AG04449 (cell line): ENCODE measurements at places on chromosomes 16 and 17.

DNA sequence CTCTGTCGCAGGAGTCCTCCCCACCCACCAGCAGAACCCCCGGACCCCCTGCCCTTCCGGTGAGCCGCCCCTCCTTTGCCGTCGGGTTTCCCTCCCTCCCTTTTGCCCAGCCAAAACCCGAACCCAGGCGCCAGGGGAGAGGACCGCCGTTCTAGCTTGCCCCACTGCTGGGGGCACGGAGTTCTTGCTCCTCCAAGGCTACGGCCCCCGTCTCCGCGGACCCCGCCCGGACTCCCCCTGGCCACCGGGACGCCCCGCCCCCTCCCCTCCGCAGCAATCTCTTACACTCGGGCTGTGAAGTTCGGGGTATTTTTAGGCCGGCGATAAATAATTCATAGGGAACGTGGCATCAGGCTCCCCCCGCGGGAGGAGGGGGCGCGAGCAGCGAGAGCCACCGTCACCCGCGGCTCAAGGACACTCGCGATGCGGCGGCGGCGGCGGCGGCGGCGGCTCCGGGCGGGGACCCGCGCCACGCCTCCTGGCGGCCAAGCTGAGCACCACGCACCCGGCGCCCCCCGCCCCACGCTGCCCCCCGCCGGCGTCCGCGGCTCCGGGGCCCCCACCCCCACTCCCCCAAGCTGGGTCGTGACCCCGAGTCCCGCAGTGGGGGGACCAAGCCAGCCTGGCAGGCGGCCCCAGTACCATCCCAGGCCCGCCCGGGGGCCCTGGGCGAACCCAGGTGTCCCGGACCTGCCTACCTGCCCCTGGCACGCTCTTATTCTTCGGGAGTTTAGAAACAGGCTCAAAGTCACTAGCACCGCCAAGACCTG, at the start of gene GRIN2C:
GRIN2C (minus strand) TSS at position 427 of the 770 bp plus-strand sequence. CDS start 4,793 bp downstream, outside the sequence.
- DNase-seq = no peak

- DNase-seq = no peak
These were observed 18.5 kb downstream of the SEC14L5 start for GRCh38 chr16:4976611-4977145.

DNA sequence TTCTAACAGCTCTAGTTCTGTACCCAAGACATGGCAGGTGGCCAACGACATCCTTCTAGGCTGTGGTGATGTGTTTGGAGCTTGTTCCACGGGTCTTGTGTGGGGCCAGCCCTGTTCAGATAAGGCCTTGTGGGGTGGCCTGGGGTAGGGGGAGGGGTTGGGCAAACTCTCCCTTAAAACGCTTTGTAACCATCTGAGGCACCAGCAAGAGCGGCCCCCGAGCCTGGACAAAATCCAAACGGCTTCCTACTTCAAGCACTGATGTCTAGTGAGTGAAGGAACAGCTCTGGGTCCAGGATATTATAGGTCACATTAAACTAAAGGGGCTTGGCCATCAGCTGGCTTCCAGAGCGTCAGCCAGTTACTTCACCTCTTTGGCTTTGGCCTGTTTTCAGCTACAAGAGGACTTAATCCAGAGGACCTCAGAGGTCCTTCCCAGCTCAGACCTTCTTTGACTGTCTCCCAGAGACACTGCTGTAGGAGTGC, 11.9 kb downstream of the SERPINF1 start:
- no peak for DNase-seq

GRCh38 chr16:30697264-30698138, 1.5 kb upstream of the SRCAP start:
- no peak for DNase-seq

GRCh38 chr16:66923247-66923731, 2.0 kb downstream of the RRAD start:
- no peak for DNase-seq

- no peak for DNase-seq
These were observed 10.5 kb upstream of the ITGAD start for GRCh38 chr16:31382485-31383161.

- no peak for DNase-seq
These were observed 9.1 kb downstream of the NEUROD2 start for GRCh38 chr17:39598630-39599003.

GRCh38 chr16:89407925-89408300, 82.4 kb downstream of the ANKRD11 start:
- no peak for DNase-seq

- DNase-seq = no peak
These were observed 1.9 kb downstream of the SLC16A3 start for GRCh38 chr17:82230609-82231311.

GRCh38 chr16:50153596-50154419, 702 bp downstream of the TENT4B start:
- DNase-seq = no peak

DNA sequence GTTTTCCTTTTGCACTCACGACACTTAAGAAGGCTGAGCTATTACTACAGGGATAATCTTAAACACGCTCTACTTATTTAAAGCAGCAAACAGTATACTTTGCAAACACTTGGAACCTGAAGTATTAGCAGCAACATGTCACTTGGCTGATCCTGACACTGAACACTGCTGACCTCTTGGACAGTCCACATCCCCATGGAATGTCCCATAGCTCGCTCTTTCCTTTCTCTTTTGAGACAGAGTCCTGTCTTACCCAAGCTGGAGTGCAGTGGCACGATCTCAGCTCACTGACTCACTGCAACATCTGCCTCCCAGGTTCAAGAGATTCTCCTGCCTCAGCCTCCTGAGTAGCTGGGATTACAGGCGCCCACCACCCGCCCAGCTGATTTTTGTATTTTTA, 26.4 kb downstream of the SMYD4 start:
- DNase-seq = no peak

DNA sequence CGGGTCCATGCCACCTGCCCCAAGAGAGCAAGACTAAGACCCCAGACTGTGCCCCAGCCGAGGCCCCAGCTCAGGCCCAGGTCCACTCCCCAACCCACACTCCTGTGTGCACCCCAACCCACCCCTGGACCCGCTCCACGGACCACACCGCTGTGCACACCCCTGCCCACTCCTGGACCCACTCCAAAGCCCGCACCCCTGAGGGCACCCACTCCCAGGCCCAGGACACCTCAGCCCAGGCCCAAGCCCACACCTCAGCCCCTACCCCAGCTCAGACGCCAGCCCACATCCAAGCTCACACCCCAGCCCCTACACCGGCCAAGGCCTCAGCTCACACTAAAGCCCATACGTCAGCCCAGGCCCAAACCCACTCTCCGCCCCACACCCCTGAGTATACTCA, 1.1 kb downstream of the SPEM3 start:
- no peak for DNase-seq

DNA sequence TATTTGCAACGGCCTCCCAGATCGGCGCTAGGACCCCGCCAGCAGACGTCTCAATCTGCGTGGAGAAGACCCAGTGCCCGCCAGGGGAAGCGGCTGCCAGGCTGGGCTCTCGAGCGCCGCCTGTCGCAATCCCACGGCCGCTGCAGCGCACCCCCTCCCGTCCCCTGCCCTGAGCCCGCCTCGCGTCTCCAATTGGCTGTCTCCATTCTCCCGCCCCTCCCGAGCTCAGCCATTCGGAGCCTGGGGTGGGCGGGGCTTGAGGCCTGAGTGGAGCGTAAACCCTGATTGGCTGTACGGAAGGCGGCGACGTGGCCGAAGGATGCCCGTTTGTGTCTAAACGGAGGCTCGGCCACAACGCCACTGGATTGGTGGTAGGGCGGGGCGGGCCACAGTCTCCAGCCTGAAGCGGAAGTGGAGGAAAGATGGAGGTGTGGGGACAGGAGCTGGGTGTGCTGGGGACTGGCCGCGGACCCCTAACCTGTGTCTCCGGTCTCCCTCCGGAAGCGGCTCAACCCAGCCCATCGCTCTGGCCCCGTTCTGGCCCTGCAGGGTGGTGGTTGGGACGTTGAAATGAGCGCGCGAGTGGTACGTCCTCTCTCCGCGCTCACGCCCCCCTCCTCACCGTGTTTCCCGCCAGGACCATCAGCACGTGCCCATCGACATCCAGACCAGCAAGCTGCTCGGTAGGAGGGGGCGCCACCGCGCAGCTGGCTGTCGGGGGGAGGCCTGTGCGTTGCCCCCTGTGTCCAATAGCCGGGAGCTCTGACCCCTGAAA, at the start of gene CDK5RAP3:
CDK5RAP3 (plus strand) TSS at position 389 of the 775 bp plus-strand sequence; CDS start at position 423, 34 bp downstream.
- DNase-seq = peak; percentile 89

- no peak for DNase-seq
These were observed 160.8 kb downstream of the ANKFN1 start for GRCh38 chr17:56314026-56314425.

DNA sequence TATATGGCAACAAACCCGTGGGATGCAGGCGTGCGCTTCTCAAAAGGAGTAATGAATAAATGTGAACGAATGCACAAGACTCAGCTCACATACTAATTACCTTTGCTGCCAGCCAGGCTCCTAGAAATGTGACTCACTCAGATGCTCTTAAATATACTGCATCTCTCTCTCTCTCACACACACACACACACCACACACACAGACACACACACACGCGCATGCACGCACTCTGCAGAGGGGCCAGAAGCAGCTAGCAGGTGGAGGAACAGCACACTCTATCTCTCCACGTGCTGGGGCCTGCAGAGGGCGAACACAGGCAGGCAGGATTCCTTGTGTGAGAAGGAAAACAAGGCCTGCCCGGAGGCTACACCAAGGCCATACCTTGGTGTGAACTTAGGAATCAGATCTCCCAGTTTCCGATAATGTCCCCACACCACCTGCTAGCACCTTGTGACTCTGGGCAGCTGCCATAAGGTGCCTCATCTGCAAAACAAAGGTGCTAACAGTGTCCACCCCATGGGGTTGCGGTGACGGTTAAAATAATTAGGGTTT, 5.3 kb downstream of the GPRC5B start:
- DNase-seq = no peak

- no peak for DNase-seq
These were observed 655 bp downstream of the ATXN1L start for GRCh38 chr16:71846431-71846830.
